ENCODE measurements at places on chromosomes 16 and 17. TPM values are rescaled to one million over a fixed set of nuclear protein-coding genes. Genes with fewer than 3 reads are reported as not detected.

- DNase-seq = no peak
Observed at GRCh38 chr16:5026664-5027063, 7.1 kb downstream of the NAGPA start.

DNA sequence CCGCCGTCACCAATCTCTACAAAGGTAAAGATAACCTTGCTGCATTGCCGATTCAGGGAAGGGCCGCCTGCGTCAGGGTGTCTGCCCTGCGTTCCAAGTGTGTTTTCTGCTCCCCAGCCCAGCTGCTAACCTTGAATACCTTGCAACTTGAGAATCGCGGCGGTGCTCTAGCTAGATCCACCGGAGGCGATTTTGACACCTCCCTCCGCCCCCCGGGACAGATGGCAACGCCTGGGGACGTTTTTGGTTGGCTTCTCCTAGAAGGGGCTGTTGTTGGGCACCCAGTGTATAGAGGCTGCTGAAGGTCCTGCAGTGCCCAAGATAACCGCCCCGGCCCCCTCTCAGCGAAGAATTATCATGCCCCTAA, 1.5 kb downstream of the HAPSTR1 start:
- DNase-seq = peak; percentile 16

GRCh38 chr17:81858967-81859905, 1.1 kb downstream of the P4HB start:
- DNase-seq = no peak

- DNase-seq = no peak
Observed at GRCh38 chr16:2777903-2778629, 986 bp upstream of the ELOB start.

DNA sequence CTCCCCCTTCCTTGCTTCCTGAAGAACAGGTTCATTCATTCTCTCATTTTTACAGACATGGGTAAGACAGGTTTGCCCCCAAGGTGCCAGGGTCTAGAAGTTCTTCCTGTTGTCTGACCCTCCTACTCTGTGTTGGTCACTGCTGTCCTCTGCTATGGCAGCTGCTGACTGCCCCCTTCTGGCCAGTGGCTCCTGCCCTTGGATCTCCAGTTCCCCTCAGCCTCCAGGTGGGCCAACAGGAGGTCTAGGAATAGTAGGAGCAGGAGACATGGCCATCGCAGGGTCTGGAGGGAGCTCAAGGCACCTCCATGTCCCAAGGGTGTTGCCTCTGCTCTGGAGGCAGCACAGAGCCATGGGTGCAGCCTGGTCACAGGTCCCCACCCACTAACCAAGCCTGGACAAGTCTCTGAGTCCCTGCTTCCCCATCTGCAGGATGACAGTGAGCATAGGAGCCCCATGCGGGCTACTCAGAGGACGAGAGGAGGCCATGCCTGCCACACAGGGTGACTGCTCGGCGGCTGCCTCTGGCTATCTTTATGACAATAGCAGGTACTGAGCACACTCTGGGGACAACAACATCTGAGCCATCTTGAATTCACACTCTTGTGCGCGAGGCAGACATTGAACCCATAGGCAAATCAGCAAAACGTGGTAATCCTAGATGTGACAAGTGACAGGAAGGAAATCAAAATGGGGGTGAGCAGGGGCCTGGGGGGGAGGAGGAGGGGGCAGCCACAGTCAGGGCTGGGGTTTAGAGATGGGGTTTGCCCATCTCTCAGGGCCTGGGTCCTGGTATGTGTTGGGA, 27.0 kb upstream of the NXPH3 start:
- no peak for DNase-seq

- no peak for DNase-seq
Observed at GRCh38 chr16:11556214-11556819, 30.4 kb downstream of the LITAF start.

- no peak for DNase-seq
Observed at GRCh38 chr16:2478279-2478678, 3.4 kb downstream of the TBC1D24 start.

- DNase-seq = no peak
Observed at GRCh38 chr16:5603836-5604235, 506.2 kb upstream of the EEF2KMT start.

- DNase-seq = no peak
Observed at GRCh38 chr16:82814059-82814458, 187.3 kb downstream of the CDH13 start.

- DNase-seq = no peak
Observed at GRCh38 chr16:55301385-55302008, 22.5 kb upstream of the IRX6 start.

DNA sequence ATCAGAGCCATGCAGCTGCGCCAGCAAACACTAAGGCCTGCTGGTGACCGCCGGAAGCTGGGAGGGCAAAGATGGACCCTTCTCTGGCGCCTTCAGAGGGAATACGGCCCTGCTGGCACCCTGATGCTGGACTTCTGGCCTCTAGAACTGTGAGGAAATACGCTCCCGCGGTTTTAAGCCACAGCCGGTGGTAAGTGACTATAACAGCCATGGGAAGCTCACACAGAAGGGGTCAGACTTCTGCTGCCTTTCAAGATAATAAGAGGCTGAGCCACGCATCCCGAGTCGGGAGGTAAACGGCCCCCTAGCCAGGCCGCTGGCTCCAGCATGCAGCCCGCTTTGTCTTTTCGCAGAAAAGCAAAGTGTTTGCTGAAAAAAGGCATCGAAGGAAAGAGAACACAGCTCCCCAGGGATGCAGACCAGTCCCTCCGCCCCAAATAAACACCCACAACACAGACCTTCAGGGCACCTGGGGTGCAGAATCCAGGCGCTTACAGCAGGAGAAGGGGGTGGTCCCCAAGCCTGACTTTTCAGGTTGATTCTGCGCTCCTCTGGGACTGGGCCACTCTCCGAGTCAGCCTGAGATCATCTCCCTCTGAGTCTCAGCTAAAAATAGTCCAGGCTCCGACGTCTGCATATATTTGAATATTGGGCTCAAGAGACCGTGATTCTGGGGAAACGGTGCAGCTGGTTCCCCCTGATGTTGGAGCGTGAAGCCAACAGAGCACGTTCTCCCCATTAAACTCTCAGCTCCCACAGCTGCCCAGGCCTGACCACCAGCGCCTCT, 89.7 kb downstream of the MGAT5B start:
- no peak for DNase-seq

GRCh38 chr16:85667261-85667660, 21.5 kb downstream of the GINS2 start:
- DNase-seq = no peak

DNA sequence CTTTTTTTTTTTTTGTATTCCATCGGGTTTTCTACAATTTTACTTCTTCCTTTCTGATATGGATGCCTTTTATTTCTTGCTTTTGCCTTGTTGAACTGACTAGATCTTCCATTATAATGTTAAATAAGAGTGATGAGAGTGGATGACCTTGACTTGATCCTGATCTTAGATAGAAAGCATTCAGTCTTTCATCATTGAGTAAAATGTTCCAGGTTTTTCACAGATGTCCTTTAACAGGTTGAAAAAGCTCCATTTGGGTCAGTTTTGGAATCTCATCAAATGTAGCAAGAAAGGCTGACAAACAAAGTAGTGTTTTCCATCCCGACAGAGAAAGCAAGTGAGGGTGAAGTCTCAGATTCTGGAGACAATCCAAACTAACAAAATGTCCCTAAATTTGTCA, 27.2 kb upstream of the WIPI1 start:
- no peak for DNase-seq

DNA sequence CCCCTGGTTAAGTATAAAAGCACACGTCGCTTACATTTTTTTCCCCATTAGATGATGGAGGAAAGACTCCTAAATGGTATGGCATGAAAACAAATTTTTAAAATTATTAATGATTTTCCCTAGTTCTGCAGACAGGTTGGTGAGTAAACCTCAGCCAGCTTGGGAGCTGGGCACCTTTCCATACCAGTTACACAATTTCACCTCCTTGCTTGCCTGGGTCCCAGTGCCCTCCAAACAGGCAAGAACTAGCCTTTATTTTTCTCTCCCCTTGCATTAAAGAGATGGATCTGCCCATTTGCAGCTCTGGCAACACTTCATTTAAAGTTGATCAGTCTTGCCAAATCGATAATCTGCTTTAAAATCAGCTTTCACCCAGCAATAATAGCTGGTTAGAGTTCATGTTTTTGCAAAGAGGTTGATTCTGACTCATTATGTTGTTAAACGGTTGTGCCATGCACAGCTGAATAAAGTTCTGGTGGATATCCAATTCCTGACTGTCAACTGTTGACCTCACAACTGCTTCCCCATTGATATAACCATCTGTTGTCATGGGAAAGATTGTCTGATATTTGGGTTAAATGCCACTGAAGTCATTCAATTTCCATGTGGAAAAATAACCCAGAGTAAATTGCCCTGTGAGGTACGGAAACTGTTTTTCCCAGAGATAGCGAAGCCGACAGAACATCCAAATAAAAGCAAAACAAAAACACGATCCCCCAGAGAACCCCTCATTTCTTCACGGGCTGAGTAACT, 1.3 kb downstream of the C17orf58 start:
- no peak for DNase-seq

DNA sequence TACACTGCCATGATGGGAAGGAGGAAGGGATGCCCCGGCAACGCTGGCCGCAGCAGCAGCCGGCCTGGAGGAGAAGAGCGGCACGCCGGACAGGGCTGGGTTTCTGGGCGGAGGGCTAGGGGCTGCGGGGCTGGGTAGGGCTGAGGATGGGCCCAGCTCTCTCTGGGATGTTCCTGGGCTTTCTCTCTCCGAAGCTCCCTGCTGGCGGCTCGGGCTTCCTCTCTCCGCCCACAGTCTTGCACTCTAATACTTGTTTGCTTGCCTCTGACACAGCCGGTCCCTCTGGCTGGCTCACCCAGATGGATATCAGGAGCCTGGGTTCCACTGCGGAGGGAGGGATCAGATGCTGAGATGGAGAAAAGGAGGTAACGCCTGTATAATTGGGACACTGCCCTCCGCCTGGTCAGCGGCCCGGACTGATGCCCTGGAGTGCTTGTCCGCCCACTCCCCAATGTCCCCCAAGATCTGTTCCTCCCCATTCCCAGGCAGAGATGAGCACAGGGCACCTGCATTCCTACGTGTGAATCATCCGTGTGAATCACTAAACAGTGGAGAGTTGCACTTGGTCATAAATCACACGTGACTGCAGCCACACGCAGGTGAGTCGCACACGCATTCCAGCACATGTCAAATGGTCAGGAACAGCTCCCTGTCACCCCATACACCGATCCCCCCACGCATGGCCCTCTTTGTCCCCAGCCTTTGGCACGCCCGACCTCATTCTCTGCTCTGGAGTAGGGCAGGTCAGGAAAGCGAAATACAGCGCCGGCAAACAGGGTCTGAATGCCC, at the start of gene ALOXE3:
Gene ALOXE3 (minus strand): TSS at position 535 of the 789 bp plus-strand sequence. CDS start 524 bp downstream, at position 11.
- DNase-seq = peak; percentile 26

GRCh38 chr17:78406920-78407319, 28.5 kb downstream of the PGS1 start:
- DNase-seq = no peak

- DNase-seq = no peak
Observed at GRCh38 chr16:56460101-56460500, 8.7 kb downstream of the OGFOD1 start.

- DNase-seq = no peak
Observed at GRCh38 chr16:2031081-2031577, 4.4 kb downstream of the NHERF2 start.

- DNase-seq = no peak
Observed at GRCh38 chr16:51624080-51624775, 473.2 kb upstream of the SALL1 start.

GRCh38 chr16:84686707-84687298, 13.0 kb upstream of the USP10 start:
- no peak for DNase-seq

- DNase-seq = no peak
Observed at GRCh38 chr16:85200471-85201278, 88.4 kb upstream of the CIBAR2 start.

Gene SCNN1B
- not detected for total RNA-seq

Gene PRSS27
- 7.8 TPM for total RNA-seq

Gene DLX3
- total RNA-seq = 1.0 TPM

Gene MSLN
- not detected for total RNA-seq

Gene KIF2B
- not detected for total RNA-seq

Gene TMEM231
- 25.8 TPM for total RNA-seq

Gene MRPL27
- 70.4 TPM for total RNA-seq

Gene KRTAP4-9
- total RNA-seq = not detected

Gene NUP93
- 151 TPM for total RNA-seq

Gene FOXN1
- total RNA-seq = not detected

Gene IRX3
- 33.0 TPM for total RNA-seq

Gene PIGS
- 63.5 TPM for total RNA-seq

Gene CCL4L2
- not detected for total RNA-seq

Gene SMPD3
- total RNA-seq = 3.2 TPM

Gene CD300A
- total RNA-seq = not detected

Data from neural crest cell (in vitro differentiated cells).